ENCODE measurements at places on chromosomes 12 and 14.

GRCh38 chr12:119989361-119989730, 310 bp downstream of the BICDL1 start:
- peak overlapping the region; percentile 52 for H3K4me3 ChIP-seq
- H3K36me3 ChIP-seq = no peaks in the 10 kb centered on the region
- H3K27me3 ChIP-seq = no peaks in the 10 kb centered on the region
- peaks cover 18% of the 10 kb centered on the region for H3K4me1 ChIP-seq
- peak overlapping the region; percentile 90 for H3K27ac ChIP-seq

- no peaks in the 10 kb centered on the region for H3K36me3 ChIP-seq
- H3K4me3 ChIP-seq = no peak overlapping the region
- no peaks in the 10 kb centered on the region for H3K4me1 ChIP-seq
- H3K27ac ChIP-seq = no peak overlapping the region
- DNase-seq = no peak
These were observed 7.8 kb downstream of the LRTM2 start for GRCh38 chr12:1827826-1828805.

DNA sequence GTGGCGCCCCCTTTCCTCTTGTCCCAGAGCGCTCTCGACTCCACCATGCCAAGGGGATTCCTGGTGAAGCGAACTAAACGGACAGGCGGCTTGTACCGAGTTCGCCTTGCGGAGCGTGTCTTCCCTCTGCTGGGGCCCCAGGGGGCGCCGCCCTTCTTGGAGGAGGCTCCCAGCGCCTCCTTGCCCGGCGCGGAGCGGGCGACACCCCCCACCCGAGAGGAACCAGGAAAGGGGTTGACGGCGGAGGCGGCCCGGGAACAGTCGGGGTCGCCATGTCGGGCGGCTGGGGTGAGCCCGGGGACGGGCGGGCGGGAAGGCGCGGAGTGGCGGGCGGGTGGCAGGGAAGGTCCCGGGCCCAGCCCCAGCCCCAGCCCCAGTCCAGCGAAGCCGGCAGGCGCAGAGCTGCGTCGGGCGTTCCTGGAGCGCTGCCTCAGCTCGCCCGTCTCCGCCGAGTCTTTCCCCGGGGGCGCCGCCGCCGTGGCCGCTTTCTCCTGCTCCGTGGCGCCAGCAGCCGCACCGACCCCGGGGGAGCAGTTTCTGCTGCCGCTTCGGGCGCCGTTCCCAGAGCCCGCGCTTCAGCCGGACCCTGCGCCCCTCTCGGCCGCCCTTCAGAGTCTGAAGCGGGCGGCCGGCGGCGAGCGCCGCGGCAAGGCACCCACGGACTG, 376 bp downstream of the INSM2 start:
- DNase-seq = peak; percentile 3
- H3K27me3 ChIP-seq = peaks cover 3% of the 10 kb centered on the region
- H3K4me3 ChIP-seq = peak overlapping the region; percentile 49
- H3K27ac ChIP-seq = no peak overlapping the region
- no peaks in the 10 kb centered on the region for H3K4me1 ChIP-seq

DNA sequence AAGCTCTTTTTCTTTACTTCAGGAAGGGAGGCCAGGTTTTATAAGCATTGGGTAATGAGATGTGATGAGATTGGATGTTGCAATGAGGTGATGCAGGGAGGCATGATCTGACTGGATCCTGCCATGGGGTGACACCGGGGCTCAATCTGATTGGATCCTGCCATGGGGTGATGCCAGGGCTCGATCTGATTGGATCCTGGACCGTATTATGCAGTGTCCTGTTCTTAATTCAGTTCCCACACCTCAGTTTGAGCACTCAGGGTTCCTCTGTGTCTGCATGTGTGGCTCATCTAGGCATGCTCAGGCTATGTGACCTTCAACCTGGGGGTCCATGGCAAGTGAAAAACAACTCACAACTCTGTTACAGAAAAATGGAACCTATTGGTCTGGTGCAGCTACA, 166.4 kb downstream of the SLC15A4 start:
- no peaks in the 10 kb centered on the region for H3K36me3 ChIP-seq
- no peak overlapping the region for H3K4me3 ChIP-seq
- no peaks in the 10 kb centered on the region for H3K27me3 ChIP-seq
- no peak overlapping the region for H3K27ac ChIP-seq

GRCh38 chr12:78088391-78088832, 257.7 kb downstream of the NAV3 start:
- H3K36me3 ChIP-seq = no peaks in the 10 kb centered on the region
- no peaks in the 10 kb centered on the region for H3K4me1 ChIP-seq
- no peaks in the 10 kb centered on the region for H3K27me3 ChIP-seq
- no peak overlapping the region for H3K27ac ChIP-seq

DNA sequence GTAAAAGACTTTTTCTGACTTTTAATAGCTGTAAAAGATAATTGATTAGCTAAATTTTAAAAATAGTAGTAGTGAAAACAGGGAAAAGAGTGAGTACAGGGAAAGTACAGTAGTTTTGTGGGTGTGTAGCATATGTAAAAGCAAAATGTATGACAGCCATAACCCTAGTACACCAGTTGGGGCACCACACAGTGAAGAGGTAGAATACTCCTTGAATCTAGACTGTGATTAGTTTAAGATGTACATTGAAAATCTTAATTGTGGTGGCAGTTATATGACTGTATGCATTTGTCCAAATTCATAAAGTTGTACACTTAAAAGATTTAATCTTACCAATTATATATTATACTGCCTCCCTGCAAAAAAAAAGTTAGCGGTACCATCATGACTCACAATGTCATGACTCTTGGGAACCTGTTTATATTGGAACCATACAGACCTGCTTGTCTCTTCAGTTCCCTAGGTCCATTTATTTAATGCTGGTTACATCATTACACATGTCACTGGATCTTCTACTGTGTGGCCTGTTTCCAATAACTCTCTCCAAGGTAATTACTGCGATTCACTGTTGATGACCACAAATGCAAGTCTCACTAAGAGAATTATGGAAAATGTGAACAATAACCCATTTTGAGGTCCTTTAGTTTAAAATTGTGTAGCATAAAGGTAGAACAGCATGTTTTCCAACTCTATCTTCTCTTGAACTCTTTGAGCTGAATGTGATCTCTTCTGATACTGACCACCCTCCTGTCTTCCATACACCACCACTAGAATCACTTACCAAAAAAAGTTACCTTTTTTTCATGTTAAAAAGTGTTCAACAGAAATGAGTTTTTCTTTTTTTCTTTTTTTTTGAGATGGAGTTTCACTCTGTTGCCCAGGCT, 264.2 kb upstream of the AMIGO2 start:
- no peak overlapping the region for H3K27ac ChIP-seq
- no peaks in the 10 kb centered on the region for H3K4me1 ChIP-seq
- H3K4me3 ChIP-seq = no peak overlapping the region
- H3K27me3 ChIP-seq = no peaks in the 10 kb centered on the region
- DNase-seq = no peak
- no peaks in the 10 kb centered on the region for H3K36me3 ChIP-seq

GRCh38 chr12:84813780-84814663, 98.6 kb downstream of the SLC6A15 start:
- no peaks in the 10 kb centered on the region for H3K36me3 ChIP-seq
- H3K27ac ChIP-seq = no peak overlapping the region
- H3K4me3 ChIP-seq = no peak overlapping the region
- H3K4me1 ChIP-seq = no peaks in the 10 kb centered on the region

- DNase-seq = no peak
- no peak overlapping the region for H3K4me3 ChIP-seq
- no peaks in the 10 kb centered on the region for H3K4me1 ChIP-seq
These were observed 14.1 kb upstream of the SLC25A3 start for GRCh38 chr12:98579347-98579746.

DNA sequence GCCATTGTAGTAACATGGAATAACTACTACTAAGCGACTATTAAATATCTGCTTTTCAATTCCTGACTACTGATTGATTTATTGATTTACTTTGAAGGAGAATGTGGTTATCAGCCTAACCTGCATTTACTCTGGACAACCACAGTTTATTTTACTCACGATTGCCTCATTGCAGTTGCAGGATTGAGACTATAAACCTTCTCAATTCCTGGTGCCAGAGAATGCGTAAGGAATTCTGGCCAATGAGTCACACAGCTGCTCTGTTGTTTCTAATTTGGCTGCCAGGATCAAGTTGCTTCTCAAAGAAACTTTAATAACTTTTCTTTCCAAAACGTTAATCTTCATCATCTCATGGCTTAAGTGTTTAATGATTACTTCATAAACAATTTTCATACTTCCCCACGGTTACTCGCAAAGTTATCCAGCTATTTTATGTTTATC, 13.1 kb upstream of the TMTC1 start:
- no peaks in the 10 kb centered on the region for H3K4me1 ChIP-seq
- H3K36me3 ChIP-seq = no peaks in the 10 kb centered on the region
- no peak overlapping the region for H3K27ac ChIP-seq
- H3K4me3 ChIP-seq = no peak overlapping the region
- DNase-seq = no peak
- H3K27me3 ChIP-seq = no peaks in the 10 kb centered on the region

DNA sequence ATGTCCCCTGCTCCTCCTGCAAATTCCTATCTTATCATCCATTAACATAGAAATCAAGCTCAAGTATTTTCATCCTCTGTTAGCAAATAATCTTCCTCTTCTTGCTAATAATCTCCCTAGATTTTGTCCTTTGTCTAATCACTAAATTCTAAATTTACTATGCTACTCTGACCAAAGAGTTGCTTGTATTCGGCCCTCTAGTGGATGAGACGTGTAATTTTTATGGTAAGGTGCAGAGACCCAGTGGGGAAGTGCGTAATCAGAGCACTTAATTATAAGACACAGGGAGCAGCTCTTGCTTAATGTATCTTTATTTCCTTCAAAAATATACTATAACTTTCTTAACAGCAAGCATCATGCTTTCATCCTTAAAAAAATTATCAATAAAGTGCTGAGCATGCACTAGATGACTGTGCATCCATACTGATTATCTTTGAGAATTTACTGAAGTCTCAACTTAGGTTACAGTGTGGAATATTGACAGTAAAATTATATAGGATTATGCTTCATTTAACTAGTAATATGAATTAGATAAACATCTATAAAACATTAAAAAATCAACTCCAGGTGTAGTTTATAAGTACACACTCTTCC, 212.6 kb downstream of the SLC16A7 start:
- no peaks in the 10 kb centered on the region for H3K27me3 ChIP-seq
- H3K4me1 ChIP-seq = no peaks in the 10 kb centered on the region
- no peak overlapping the region for H3K27ac ChIP-seq
- H3K36me3 ChIP-seq = no peaks in the 10 kb centered on the region
- DNase-seq = peak; percentile 18
- no peak overlapping the region for H3K4me3 ChIP-seq

DNA sequence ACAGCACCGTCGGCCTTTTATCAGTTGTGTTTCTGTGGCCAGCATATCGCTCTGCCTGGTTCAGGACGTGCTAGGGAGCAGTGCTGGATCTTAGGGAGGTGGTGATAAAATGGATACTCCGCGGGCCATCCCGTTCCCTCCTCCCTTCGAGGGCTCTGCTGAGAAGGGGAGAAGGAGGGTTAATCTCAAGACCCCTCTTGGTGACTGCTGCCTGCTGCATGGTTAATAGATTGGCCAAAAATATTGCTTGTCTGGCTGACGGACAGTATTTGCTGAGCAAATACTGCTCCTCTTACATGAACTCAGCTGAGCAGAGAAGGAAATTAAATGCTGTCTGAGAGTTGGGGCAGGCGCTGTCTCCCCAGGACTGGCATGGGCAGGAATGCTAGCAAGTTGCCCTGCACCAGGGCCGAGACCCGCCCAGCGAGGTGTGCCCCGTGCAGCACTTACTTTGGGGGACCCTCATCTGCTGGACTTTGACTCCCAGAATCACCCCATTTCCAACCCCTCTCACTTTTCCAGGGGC, 1.2 kb downstream of the FBRSL1 start:
- DNase-seq = no peak
- peak overlapping the region; percentile 76 for H3K27ac ChIP-seq
- H3K4me1 ChIP-seq = peaks cover 49% of the 10 kb centered on the region
- peak overlapping the region; percentile 77 for H3K4me3 ChIP-seq
- no peaks in the 10 kb centered on the region for H3K36me3 ChIP-seq
- H3K27me3 ChIP-seq = no peaks in the 10 kb centered on the region

Data from naive thymus-derived CD4-positive, alpha-beta T cell (primary cell).